ENCODE measurements at places on chromosomes 13 and 19.

GRCh38 chr13:99626461-99627082, 125.3 kb downstream of the TM9SF2 start:
- peaks cover 9% of the 10 kb centered on the region for H3K36me3 ChIP-seq
- no peak overlapping the region for H3K27ac ChIP-seq
- H3K27me3 ChIP-seq, result no peaks in the 10 kb centered on the region
- H3K4me1 ChIP-seq, result peaks cover 17% of the 10 kb centered on the region

DNA sequence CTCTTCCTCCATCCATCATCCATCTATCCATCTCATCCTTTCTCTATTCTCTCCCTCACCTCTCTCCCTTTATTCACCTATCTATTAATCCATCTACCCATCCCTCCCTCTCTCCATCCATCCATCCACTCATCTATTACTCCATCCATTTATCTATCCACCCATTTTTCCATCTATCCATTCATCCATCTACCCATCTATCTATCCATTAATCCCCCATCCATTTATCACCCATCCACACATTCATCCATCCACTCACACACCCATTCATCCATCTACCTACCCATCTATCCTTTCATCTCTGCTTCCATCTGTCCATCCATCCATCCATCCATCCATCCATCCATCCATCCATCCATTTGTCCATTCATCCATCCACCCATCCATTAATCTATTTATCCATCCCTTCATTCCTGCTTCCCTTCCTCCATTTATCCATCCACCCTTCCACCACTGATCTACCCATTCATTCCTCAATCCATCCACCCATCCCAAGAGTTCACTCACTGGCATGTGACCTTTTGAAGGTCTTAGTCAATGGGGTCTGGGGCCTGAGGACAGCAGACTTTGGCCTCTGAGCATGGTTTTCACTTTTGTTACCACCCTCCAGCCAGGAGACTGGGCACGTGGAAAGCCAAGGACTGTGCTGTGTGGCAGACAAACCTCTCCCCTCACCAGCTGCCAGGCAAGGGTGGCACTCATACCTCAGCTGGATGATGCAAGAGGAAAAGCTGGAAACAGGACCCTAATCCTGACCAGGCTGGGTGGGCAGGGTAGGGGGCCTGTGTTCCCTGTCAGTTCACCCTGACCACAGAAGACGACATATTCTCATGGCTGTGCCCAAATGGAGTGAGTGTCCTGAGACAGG, 126.7 kb downstream of the URI1 start:
- no peak for DNase-seq
- H3K27me3 ChIP-seq, result peaks cover 4% of the 10 kb centered on the region
- H3K36me3 ChIP-seq, result no peaks in the 10 kb centered on the region
- no peak overlapping the region for H3K4me3 ChIP-seq
- H3K27ac ChIP-seq, result no peak overlapping the region
- H3K4me1 ChIP-seq, result peaks cover 5% of the 10 kb centered on the region

DNA sequence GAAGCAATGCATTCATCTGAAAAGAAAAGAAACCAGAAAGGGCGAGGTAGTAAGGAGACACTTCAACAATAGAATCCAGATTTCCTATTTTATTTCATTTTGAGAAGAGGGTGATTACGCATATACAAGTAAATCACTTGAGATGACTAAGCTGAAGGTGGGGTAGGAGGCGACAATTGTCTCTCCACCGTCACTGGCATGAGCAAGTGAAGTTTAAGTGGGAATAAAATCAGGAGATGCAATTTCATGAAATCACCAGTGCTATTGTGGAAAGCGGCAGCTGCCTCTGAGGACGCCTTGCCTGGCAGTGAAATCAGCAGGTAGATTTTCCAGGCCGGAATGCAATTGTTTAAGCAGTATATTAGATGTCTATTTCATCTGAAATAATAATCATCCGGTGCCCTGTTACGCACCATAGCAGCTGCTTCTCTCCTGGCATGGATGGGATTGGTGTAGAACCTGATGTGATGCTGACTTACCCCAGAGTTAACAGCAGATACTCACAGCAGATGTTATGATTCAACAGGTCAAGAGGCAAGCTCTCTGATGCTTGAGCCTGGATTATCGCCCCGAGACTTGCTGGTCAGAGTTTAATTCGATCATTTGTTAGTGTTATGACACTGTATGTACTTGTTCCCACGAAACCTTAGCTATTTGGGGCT, 64.3 kb downstream of the RASL11A start:
- H3K4me1 ChIP-seq, result peaks cover 4% of the 10 kb centered on the region
- H3K27me3 ChIP-seq, result peaks cover 16% of the 10 kb centered on the region
- H3K4me3 ChIP-seq, result no peak overlapping the region
- no peaks in the 10 kb centered on the region for H3K36me3 ChIP-seq
- no peak overlapping the region for H3K27ac ChIP-seq
- DNase-seq, result no peak

GRCh38 chr13:74675182-74675581, 541.0 kb upstream of the KLF12 start:
- no peak overlapping the region for H3K27ac ChIP-seq
- H3K4me1 ChIP-seq, result no peaks in the 10 kb centered on the region
- no peaks in the 10 kb centered on the region for H3K36me3 ChIP-seq

- peaks cover 3% of the 10 kb centered on the region for H3K4me1 ChIP-seq
- H3K36me3 ChIP-seq, result no peaks in the 10 kb centered on the region
- H3K27ac ChIP-seq, result no peak overlapping the region
- H3K27me3 ChIP-seq, result no peaks in the 10 kb centered on the region
Measured at GRCh38 chr19:40309666-40310065, 24.5 kb upstream of the AKT2 start.

DNA sequence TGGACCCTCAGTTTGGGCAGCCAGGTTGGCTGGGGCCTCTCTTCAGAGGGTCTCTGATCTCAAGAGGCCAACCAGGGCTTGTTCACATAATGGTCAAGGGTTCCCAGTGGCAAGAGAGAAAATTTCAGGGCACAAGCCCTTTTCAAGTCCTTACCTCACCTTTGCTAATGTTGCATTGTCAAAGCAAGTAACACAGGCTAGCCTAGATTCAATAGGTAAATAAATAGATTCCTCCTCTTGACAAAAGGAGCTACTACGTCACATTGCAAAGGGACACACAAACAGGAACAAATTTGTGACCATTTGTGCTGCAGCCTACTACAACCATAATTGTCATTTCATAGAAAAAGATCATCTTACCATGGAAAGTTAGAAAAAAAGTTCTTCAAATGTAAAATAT, 33.9 kb upstream of the FRY start:
- H3K4me1 ChIP-seq, result no peaks in the 10 kb centered on the region
- no peaks in the 10 kb centered on the region for H3K36me3 ChIP-seq
- no peak overlapping the region for H3K27ac ChIP-seq

DNA sequence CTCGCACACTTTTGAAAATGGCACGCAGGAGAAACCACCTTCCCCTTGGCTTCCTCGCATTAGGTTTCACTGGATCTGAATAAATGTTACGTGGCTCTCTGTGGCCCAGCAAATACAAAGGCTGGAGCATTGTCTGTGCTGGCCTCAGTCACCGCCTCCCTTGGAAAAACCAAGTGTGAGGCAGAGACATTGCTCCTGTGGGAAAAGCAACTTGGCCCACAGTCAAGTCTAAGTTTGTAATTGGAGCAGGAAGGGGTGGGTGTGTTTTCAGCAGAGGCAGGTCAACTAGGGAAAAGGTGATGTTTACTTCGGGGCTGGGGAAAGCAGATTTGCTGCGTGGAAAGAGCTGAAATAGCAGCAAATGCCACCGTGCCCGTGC, 101.6 kb downstream of the IRS2 start:
- no peak for DNase-seq
- peaks cover 5% of the 10 kb centered on the region for H3K4me1 ChIP-seq

- H3K4me1 ChIP-seq, result no peaks in the 10 kb centered on the region
- H3K27me3 ChIP-seq, result no peaks in the 10 kb centered on the region
- no peak for DNase-seq
- H3K4me3 ChIP-seq, result no peak overlapping the region
Measured at GRCh38 chr13:77094773-77095172, 67.8 kb upstream of the FBXL3 start.

DNA sequence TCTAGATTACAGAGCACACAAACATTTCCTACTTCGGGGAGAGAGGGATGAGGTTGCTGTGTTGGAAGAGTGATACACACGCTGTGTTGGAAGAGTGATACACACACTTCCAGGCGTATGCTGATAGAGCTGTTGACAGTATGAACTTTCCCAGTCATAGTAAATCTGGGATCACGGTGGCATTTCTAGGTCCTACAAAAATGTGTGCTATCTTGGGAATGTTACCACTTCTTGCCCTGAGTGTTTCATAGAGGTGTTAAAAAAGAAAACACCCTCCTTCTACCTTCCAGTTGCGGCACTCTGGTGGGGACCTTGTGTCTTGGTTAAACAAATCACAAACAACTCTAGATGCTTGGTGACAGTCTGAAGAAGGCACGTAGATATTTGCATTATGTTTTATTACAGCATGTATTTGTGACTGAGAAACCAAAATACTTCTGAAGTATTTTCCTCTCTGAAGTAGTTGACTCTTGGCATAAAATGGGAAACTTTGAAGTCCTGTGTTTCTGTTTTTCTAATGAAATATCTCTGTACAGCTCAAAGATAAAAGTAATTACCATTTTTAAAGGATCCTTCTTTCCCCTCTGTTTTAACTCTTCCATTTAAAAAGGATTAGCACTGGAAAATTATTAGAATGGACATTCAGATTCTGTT, 52.5 kb downstream of the ARHGAP35 start:
- peaks cover 53% of the 10 kb centered on the region for H3K4me1 ChIP-seq
- no peaks in the 10 kb centered on the region for H3K27me3 ChIP-seq
- H3K27ac ChIP-seq, result no peak overlapping the region
- H3K36me3 ChIP-seq, result no peaks in the 10 kb centered on the region
- no peak for DNase-seq
- no peak overlapping the region for H3K4me3 ChIP-seq

DNA sequence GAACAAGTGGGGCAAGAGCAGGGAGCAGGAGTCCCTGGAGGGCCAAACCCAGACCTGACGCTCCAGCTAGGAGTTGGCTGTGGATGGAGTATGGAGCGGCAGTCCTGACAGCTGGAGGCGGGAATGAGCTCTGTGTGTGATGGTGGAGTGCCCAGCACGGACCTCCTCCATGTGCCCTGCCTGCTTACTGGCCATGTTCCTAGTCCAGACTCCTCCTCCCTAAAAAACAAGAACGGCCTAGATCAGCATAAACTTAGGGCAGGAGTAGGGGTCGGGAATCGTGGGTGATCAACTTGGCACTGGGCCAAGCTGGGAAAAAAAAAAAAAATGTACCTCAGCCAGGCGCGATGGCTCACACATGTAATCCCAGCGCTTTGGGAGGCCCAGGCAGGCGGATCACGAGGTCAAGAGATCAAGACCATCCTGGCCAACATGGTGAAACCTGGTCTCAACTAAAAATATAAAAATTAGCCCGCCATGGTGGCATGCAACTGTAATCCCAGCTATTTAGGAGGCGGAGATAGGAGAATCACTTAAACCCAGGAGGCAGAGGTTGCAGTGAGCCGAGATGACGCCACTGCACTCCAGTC, 29.5 kb downstream of the LTBP4 start:
- DNase-seq, result no peak
- H3K4me3 ChIP-seq, result no peak overlapping the region
- H3K27ac ChIP-seq, result no peak overlapping the region
- H3K27me3 ChIP-seq, result peaks cover 4% of the 10 kb centered on the region

- H3K4me3 ChIP-seq, result no peak overlapping the region
- peaks cover 20% of the 10 kb centered on the region for H3K27me3 ChIP-seq
- H3K4me1 ChIP-seq, result no peaks in the 10 kb centered on the region
- no peaks in the 10 kb centered on the region for H3K36me3 ChIP-seq
- H3K27ac ChIP-seq, result no peak overlapping the region
- DNase-seq, result no peak
Measured at GRCh38 chr13:74966275-74966674, 515.7 kb downstream of the TBC1D4 start.

GRCh38 chr19:16002406-16003384, 53.9 kb downstream of the OR10H4 start:
- H3K27me3 ChIP-seq, result no peaks in the 10 kb centered on the region
- H3K4me3 ChIP-seq, result peak overlapping the region; percentile 83
- DNase-seq, result no peak
- H3K4me1 ChIP-seq, result peaks cover 23% of the 10 kb centered on the region
- H3K27ac ChIP-seq, result peak overlapping the region; percentile 54
- no peaks in the 10 kb centered on the region for H3K36me3 ChIP-seq

GRCh38 chr13:31424130-31424729, 224.5 kb downstream of the B3GLCT start:
- peaks cover 4% of the 10 kb centered on the region for H3K4me1 ChIP-seq
- H3K4me3 ChIP-seq, result no peak overlapping the region
- no peak overlapping the region for H3K27ac ChIP-seq

DNA sequence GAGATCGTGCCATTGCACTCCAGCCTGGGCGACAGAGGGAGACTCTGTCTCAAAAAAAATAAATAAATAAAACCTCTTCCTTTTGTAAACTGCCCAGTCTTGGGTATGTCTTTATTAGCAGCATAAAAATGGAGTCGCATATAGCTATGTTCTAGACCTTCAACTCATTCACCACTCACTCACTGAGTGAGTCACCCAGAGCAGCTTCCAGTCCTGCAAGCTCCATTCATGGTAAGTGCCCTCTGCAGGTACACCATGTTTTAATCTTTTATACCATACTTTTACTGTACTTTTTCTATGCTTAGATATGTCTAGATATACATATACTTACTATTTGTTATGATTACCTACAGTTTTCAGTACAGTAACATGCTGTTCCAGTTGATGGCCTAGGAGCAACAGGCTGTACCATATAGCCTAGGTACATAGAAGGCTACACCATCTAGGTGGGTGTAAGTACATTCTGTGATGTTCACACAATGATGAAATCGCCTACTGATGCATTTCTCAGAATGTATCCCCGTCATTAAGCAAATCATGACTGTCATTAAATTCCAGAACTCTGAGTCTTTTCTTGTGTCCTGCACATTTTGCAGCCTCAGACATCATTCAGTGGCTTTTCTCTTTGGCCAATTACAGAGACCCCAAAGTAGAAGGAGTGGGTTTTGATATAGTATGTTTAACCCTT, 13.7 kb upstream of the FARP1 start:
- no peaks in the 10 kb centered on the region for H3K4me1 ChIP-seq
- no peaks in the 10 kb centered on the region for H3K36me3 ChIP-seq
- no peak overlapping the region for H3K27ac ChIP-seq

GRCh38 chr19:11451871-11452619, 16.6 kb downstream of the PRKCSH start:
- no peak overlapping the region for H3K4me3 ChIP-seq
- H3K36me3 ChIP-seq, result peaks cover 25% of the 10 kb centered on the region
- H3K27ac ChIP-seq, result no peak overlapping the region
- DNase-seq, result no peak
- H3K4me1 ChIP-seq, result no peaks in the 10 kb centered on the region

GRCh38 chr13:91647361-91647990, 249.1 kb downstream of the GPC5 start:
- H3K27ac ChIP-seq, result no peak overlapping the region
- no peak overlapping the region for H3K4me3 ChIP-seq
- no peak for DNase-seq
- no peaks in the 10 kb centered on the region for H3K27me3 ChIP-seq

- H3K4me3 ChIP-seq, result no peak overlapping the region
- H3K36me3 ChIP-seq, result no peaks in the 10 kb centered on the region
- H3K4me1 ChIP-seq, result no peaks in the 10 kb centered on the region
- H3K27me3 ChIP-seq, result no peaks in the 10 kb centered on the region
- H3K27ac ChIP-seq, result no peak overlapping the region
- DNase-seq, result no peak
Measured at GRCh38 chr13:72199640-72200039, 332.6 kb upstream of the DACH1 start.

Data from naive thymus-derived CD8-positive, alpha-beta T cell (primary cell).